Sigmoid colon (tissue), 7 donors: ENCODE measurements at places on chromosomes 7 and 10. TPM values are rescaled to one million over a fixed set of nuclear protein-coding genes. Genes with fewer than 3 reads are reported as not detected.

- H3K4me1 ChIP-seq, result no peaks in the 10 kb centered on the region
- H3K27me3 ChIP-seq, result no peaks in the 10 kb centered on the region
- H3K36me3 ChIP-seq, result no peaks in the 10 kb centered on the region
- peak; percentile 78 for DNase-seq
- no peak overlapping the region for H3K4me3 ChIP-seq
- H3K27ac ChIP-seq, result no peak overlapping the region
Observed at GRCh38 chr10:7102084-7102483, 308.8 kb downstream of the SFMBT2 start.

DNA sequence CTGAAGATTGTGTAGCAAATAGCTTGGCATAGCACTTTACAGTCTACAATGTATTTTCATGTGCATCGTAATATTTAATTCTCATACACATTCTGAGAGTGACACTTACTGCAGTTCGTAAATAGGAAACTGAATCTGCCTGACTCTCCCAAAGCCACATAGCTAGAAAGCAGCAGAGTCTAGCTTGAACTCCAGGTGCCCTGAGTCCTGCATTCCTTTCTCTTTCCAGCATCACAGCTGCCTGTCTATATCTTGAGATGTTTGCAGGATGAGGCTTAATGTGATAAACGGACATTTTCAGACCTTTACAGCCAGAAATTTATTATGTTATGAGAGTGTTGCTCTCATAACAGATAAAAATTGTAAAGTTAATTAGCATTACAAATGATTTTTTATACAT lies 132.9 kb upstream of the PLXDC2 start:
- H3K27me3 ChIP-seq, result no peaks in the 10 kb centered on the region
- H3K27ac ChIP-seq, result no peak overlapping the region

Gene LRRC18
- 0.15 TPM for polyA plus RNA-seq

DNA sequence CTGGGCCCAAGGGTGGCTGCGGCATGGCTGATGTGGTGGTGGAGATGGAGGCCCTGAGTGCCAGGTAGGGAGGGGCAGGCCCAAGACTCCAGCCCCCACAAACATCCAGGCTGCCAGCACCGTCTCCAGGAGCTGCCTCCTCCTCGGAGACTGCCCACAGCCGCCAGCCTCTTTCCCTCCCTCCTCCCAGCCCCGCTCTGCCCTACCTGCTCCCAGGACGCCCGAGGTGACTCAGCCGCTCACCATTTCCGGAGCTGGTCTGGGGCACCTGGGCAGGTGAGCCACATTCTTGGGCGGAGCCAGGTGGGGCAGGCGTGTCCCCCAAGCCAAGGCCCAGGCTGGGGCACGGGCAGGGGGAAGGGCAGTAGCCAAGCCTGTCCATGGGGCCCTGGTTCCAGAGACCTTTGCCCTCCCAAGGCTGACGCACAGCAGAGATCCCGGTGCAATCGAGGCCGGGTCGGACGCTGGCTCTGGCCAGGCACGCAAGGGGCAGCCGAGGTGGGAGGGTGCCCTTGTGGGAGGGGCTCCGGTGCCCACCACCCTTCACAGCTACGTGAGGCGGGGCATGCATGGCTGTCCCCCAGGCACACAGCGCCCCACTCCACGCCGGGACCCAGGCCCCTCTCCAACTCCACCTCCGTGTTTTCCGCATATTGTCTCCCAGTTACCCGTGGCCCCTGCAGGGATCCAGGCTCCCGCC lies 8.8 kb downstream of the ADAP1 start:
- peak; percentile 60 for DNase-seq
- no peaks in the 10 kb centered on the region for H3K36me3 ChIP-seq
- no peak overlapping the region for H3K4me3 ChIP-seq
- no peaks in the 10 kb centered on the region for H3K27me3 ChIP-seq
- H3K27ac ChIP-seq, result peak overlapping the region; percentile 18

DNA sequence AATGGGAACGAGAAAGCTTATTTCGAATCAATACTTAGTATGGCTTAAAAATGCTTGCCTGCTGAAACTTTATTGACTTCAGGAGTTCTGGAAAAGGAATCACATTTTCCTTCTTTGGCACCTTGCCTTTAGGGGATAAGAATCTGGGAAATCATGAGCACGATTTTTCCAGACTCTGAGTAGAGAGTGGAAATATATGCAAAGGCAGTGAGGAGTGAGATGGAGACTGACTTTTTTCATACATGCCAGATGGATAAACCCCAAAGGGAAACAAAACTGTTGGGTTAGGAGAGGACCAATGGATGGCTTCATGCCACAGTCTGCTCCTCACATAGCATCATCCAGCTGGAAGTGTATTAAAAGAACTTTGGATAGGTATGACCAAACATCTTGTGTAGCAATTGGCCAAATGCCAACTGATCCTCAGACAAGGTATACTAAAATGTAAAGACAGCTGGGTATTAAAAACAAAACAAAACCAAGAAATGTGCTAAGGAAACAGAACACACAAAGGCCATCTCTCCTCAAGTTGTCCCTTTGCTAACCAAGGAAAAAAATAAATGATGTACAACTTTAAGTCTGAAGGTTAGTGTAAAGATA lies 1.7 kb downstream of the COL28A1 start:
- H3K4me3 ChIP-seq, result no peak overlapping the region
- no peaks in the 10 kb centered on the region for H3K27me3 ChIP-seq
- H3K27ac ChIP-seq, result no peak overlapping the region
- no peaks in the 10 kb centered on the region for H3K4me1 ChIP-seq
- no peaks in the 10 kb centered on the region for H3K36me3 ChIP-seq

DNA sequence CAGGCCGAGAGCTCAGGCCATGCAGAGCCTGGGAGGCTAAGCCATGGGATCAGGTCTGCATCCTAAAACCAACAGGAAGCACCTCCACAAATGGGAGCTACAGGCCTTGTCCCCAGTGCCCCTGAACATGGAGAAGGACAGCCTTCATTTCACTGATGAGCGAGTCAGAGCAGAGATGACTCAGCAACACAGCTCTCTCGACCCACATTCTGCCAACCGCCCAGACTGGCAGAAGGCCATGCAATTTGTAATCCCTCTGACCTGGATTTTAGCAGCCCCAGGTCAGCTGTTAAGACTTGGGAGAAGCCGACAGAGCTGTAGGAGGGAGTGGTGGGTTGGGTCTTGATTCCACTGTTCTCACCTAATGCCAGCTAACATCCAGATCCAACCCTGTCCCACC lies 25.5 kb downstream of the VOPP1 start:
- H3K4me1 ChIP-seq, result peaks cover 18% of the 10 kb centered on the region
- DNase-seq, result peak; percentile 80
- no peaks in the 10 kb centered on the region for H3K36me3 ChIP-seq

- H3K27me3 ChIP-seq, result no peaks in the 10 kb centered on the region
- H3K36me3 ChIP-seq, result no peaks in the 10 kb centered on the region
- no peak overlapping the region for H3K27ac ChIP-seq
- no peak overlapping the region for H3K4me3 ChIP-seq
- no peak for DNase-seq
Observed at GRCh38 chr7:138752518-138753149, 45.2 kb upstream of the TMEM213 start.

DNA sequence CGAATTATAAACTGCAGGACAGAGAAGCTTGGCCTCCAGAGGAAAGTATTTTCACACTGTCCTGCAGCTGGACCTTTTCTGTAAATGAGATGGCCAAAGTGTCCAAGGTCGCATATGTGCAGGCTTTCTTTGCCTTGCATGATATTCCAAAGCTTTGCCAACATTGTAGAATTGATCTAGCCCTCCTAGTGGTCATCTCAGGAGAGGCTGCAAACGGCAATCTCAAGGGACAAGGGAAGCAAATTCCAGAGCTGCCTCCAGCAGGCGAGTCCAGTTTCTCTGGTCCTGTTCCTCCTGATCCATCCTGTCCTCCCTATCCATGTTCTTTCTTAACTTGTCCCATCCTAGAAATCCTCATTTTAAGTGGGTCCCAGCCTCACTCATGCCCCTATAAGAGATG lies 373.4 kb upstream of the PCDH15 start:
- no peaks in the 10 kb centered on the region for H3K27me3 ChIP-seq
- H3K27ac ChIP-seq, result no peak overlapping the region
- DNase-seq, result no peak
- H3K4me1 ChIP-seq, result no peaks in the 10 kb centered on the region
- no peaks in the 10 kb centered on the region for H3K36me3 ChIP-seq

- no peak for DNase-seq
- no peaks in the 10 kb centered on the region for H3K4me1 ChIP-seq
- no peak overlapping the region for H3K27ac ChIP-seq
- H3K4me3 ChIP-seq, result no peak overlapping the region
Observed at GRCh38 chr10:128612195-128612594, 486.0 kb upstream of the MKI67 start.

- H3K4me3 ChIP-seq, result no peak overlapping the region
- no peak for DNase-seq
- H3K27ac ChIP-seq, result no peak overlapping the region
- no peaks in the 10 kb centered on the region for H3K27me3 ChIP-seq
Observed at GRCh38 chr7:96952974-96953391, 52.4 kb upstream of the DLX6 start.

Gene PEX1
- polyA plus RNA-seq, result 9.0 TPM

Gene DMTF1
- polyA plus RNA-seq, result 13.2 TPM

Gene ZC3HAV1L
- 1.9 TPM for polyA plus RNA-seq

GRCh38 chr7:134991469-134992339 lies 5.4 kb downstream of the AGBL3 start:
- H3K4me3 ChIP-seq, result no peak overlapping the region
- no peaks in the 10 kb centered on the region for H3K36me3 ChIP-seq
- DNase-seq, result no peak
- no peak overlapping the region for H3K27ac ChIP-seq
- H3K27me3 ChIP-seq, result no peaks in the 10 kb centered on the region

DNA sequence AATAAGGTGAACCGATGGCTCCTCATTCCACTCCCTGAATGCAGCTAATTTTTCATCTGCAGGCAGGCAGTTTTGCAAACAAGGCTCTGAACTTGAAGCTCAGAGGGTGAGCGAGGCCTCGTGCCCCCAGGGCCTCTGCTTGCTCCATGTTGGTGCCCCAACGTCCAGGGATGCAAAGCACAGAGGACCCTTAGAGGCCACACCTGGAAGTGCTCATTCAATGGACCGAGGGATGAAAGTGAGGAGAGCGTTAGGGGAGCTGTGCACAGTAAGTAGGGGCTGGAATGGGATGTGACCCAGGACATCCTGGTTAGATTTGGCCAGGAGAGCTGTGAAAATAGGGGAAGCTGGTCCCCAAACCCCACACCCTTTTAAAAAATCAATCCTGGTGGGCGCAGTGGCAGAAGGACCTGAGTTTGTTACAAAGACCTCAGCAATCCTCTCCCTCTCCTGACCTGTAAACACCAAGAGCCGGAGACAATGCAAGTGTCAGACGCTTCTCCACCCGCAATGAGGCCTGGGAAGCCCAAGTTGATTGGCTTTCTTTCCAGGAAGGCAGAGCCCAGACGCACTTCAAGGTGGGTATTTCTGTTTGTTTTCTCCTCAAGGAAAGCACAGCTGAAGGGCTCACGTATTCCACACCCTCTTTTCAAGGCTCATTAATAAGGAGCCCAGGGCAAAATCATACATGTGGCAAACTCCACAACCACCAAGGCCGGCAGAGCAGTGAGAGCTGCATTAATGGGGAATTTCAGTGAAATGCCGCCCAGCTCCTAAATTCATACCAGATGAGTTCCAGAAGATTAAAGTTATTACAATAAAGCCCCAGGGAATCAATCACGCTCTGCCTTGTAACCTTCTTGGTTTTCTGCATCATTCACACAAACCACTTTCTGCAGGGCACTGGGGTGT lies 14.1 kb upstream of the CXCL12 start:
- no peak overlapping the region for H3K4me3 ChIP-seq
- DNase-seq, result no peak
- H3K27me3 ChIP-seq, result no peaks in the 10 kb centered on the region
- H3K36me3 ChIP-seq, result no peaks in the 10 kb centered on the region
- H3K4me1 ChIP-seq, result peaks cover under 1% of the 10 kb centered on the region

DNA sequence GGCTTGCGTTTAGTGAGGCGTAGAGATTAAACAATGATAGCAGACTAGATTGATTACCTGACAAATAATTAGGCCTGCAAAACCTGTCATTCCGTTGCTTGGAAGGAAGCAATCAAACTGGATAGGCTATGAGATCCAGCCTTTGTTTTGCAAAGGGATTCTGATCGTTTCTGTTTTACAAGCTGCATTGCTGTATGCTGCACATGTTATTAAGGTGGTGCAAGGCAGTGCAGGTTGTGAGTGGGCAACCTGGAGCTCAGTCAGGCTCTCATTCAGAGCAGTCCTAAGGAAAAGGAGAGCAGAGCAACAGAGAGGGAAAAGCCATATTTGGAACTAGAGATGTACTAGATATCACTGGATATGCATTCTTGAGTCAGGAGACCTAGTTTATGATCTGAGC lies 6.9 kb upstream of the NOBOX start:
- no peak overlapping the region for H3K27ac ChIP-seq
- peaks cover 10% of the 10 kb centered on the region for H3K4me1 ChIP-seq
- DNase-seq, result no peak
- no peaks in the 10 kb centered on the region for H3K36me3 ChIP-seq

Gene SFTPA1
- not detected for polyA plus RNA-seq

Gene MKX
- not detected for polyA plus RNA-seq

GRCh38 chr10:3085785-3086567 lies 18.6 kb downstream of the PFKP start:
- peaks cover 12% of the 10 kb centered on the region for H3K4me1 ChIP-seq
- H3K27ac ChIP-seq, result peak overlapping the region; percentile 54
- no peak overlapping the region for H3K4me3 ChIP-seq
- peak; percentile 20 for DNase-seq
- H3K27me3 ChIP-seq, result no peaks in the 10 kb centered on the region

Gene TMEM229A
- not detected for polyA plus RNA-seq

GRCh38 chr10:70668454-70668970 lies 3.8 kb upstream of the ADAMTS14 start:
- H3K27me3 ChIP-seq, result no peaks in the 10 kb centered on the region
- H3K27ac ChIP-seq, result no peak overlapping the region
- H3K4me1 ChIP-seq, result peaks cover 26% of the 10 kb centered on the region
- H3K36me3 ChIP-seq, result no peaks in the 10 kb centered on the region
- no peak for DNase-seq
- H3K4me3 ChIP-seq, result no peak overlapping the region

DNA sequence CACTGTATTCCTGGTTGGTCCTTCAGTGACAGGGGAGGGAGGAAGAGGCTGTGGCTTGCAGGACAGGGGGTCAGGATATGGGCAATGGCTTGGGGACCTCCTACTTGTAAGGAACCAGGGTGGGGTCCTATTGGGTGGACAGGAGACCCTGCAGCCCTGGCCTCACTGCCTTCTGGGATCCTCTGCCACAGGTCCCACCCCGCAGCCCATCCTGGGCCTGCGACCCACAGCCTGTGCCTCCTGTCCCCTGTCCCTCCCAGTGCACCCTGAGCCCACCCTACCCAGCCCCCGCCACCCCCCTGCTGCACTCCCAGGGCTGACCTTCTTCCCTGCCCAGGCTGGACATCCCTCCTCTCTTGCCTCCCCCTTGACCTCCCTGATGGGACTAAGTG lies 58.7 kb upstream of the MYL10 start:
- no peak overlapping the region for H3K4me3 ChIP-seq
- no peak for DNase-seq
- no peak overlapping the region for H3K27ac ChIP-seq
- no peaks in the 10 kb centered on the region for H3K36me3 ChIP-seq
- H3K4me1 ChIP-seq, result peaks cover 8% of the 10 kb centered on the region
- no peaks in the 10 kb centered on the region for H3K27me3 ChIP-seq
